ENCODE measurements at places on chromosomes 16 and 17. TPM values are rescaled to one million over a fixed set of nuclear protein-coding genes. Genes with fewer than 3 reads are reported as not detected.

GRCh38 chr16:52171481-52171880 lies 375.5 kb downstream of the TOX3 start:
- H3K4me1 ChIP-seq: no peaks in the 10 kb centered on the region
- no peak for DNase-seq
- H3K4me3 ChIP-seq: no peak overlapping the region
- H3K36me3 ChIP-seq: no peaks in the 10 kb centered on the region

GRCh38 chr17:64491034-64491860 lies 5.6 kb downstream of the POLG2 start:
- H3K27ac ChIP-seq: no peak overlapping the region
- no peaks in the 10 kb centered on the region for H3K4me1 ChIP-seq
- no peaks in the 10 kb centered on the region for H3K27me3 ChIP-seq
- H3K4me3 ChIP-seq: no peak overlapping the region
- peaks cover 79% of the 10 kb centered on the region for H3K36me3 ChIP-seq

ARL17B gene
- 11.9 TPM for total RNA-seq

MYL4 gene
- 183 TPM for total RNA-seq

ATF7IP2 gene
- total RNA-seq: 131 TPM

ZSCAN10 gene
- 0.22 TPM for total RNA-seq

Data from K562 (cell line).